CD8-positive, alpha-beta memory T cell (primary cell): ENCODE measurements at places on chromosomes 6 and 20. TPM values are rescaled to one million over a fixed set of nuclear protein-coding genes. Genes with fewer than 3 reads are reported as not detected.

LINC00237 gene
- not detected for total RNA-seq

PRR18 gene
- total RNA-seq = 0.07 TPM

VWA7 gene
- total RNA-seq = 1.7 TPM

SEL1L2 gene
- not detected for total RNA-seq

DNA sequence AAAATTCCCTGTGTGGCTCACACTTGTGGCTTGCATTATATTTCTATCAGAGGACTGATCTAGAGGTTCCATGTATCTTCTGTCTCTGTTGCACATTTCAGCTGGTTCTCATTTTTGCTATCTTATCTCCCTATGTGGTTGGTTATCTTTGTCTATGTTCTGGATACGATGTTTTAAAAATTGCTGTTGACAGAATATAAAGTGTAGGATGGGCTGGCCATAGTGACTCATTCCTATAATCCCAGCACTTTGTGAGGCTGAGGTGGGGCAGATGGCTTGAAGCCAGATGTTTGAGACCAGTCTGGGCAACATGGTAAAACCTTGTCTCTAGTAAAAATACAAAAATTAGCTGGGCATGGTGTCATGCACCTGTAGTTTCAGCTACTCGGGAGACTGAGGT, 9.9 kb upstream of the ULBP3 start:
- H3K4me1 ChIP-seq = peaks cover 9% of the 10 kb centered on the region
- no peak overlapping the region for H3K4me3 ChIP-seq
- H3K27ac ChIP-seq = no peak overlapping the region
- H3K36me3 ChIP-seq = no peaks in the 10 kb centered on the region
- no peaks in the 10 kb centered on the region for H3K27me3 ChIP-seq
- DNase-seq = no peak

DNA sequence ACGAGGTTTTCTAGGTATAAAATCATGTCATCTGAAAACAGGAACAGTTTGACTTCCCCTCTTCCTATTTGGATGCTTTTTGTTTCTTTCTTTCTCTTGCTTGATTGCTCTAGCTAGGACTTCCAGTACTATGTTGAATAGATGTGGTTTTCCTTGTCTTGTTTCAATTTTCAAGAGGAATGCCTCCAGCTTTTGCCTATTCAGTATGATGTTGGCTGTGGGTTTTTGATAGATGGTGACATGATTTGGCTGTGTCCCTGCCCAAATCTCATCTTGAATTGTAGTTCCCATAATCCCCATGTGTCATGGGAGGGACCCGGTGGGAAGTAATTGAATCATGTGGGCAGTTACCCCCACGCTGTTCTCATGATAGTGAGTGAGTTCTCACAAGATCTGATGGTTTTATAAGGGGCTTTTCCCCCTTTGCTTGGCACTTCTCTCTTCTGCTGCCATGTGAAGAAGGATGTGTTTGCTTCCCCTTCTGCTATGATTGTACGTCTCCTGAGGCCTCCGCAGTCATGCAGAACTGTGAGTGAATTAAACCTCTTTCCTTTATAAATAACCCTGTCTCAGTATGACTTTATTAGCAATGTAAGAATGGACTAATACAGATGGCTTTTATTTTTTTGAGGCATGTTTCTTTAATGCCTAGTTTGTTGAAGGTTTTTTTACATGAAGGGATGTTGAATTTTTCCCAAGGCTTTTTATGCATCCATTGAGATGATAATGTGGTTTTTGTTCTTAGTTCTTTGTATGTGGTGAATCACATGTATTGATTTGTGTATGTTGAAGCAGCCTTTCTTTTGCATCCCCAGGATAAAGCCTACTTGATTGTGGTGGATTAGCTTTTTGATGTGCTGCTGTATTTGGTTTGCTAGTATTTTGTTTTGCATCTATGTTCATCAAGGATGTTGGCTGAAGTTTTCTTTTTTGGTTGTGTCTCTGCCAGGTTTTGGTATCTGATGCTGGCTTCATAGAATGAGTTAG, 239.1 kb downstream of the THBS2 start:
- H3K4me1 ChIP-seq = no peaks in the 10 kb centered on the region
- no peak overlapping the region for H3K4me3 ChIP-seq
- no peak for DNase-seq
- no peak overlapping the region for H3K27ac ChIP-seq
- no peaks in the 10 kb centered on the region for H3K36me3 ChIP-seq
- H3K27me3 ChIP-seq = no peaks in the 10 kb centered on the region

DNA sequence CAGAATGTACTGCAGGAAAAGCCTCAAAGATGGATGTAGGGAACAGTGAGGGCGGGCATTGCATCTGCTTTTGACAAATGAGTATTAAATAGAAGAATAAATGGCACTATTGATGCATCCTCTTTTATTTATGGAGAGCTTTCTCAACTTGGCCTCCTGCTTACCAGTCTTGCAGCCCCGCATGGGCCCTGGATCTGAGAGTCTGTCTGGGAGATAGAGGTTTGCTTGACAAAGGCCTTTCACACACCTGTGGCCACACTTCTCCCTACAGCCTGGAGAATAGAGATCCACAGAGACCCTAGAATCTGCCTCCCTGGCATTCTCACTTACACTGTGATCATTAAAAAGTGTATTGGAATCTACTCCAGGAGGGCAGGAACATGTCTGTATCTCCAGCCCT, 203.8 kb upstream of the CDH4 start:
- H3K4me1 ChIP-seq = no peaks in the 10 kb centered on the region
- H3K27me3 ChIP-seq = no peaks in the 10 kb centered on the region
- no peaks in the 10 kb centered on the region for H3K36me3 ChIP-seq

DNA sequence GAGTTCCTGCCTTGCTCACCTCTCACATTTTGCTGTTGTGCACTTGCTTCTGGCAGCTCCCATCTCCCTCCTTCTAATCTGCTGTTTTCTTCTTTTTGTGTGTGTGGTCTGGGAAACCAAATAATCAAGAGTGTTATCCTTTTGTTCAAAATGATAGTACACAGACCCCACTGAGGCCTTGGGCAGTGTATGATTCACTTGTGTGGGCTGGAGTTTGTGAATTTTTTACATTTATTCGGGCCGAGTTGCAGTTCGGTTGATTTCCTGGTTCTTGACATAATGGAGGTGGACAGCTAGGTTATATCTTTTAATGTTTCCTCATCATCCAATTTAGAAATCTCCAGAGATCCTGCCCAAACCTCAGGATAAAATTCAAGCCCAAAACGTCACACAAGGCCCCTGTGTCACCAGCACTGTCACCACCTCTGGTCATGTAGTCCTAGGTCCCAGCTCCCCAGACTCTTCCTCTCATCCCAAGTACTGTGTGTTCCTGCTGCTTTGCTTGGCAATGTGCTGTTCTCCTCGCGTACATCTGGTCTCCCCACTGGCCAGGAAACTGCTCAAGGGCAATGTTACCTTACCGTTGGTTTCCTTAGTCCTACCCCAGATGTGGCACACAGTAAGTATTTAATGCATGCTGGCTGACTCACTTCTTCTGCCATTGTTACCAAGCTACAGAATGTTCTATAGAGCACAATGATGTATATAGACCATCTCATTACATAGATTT, 55.7 kb upstream of the PHACTR2 start:
- no peak overlapping the region for H3K27ac ChIP-seq
- no peaks in the 10 kb centered on the region for H3K4me1 ChIP-seq
- no peaks in the 10 kb centered on the region for H3K36me3 ChIP-seq

DNA sequence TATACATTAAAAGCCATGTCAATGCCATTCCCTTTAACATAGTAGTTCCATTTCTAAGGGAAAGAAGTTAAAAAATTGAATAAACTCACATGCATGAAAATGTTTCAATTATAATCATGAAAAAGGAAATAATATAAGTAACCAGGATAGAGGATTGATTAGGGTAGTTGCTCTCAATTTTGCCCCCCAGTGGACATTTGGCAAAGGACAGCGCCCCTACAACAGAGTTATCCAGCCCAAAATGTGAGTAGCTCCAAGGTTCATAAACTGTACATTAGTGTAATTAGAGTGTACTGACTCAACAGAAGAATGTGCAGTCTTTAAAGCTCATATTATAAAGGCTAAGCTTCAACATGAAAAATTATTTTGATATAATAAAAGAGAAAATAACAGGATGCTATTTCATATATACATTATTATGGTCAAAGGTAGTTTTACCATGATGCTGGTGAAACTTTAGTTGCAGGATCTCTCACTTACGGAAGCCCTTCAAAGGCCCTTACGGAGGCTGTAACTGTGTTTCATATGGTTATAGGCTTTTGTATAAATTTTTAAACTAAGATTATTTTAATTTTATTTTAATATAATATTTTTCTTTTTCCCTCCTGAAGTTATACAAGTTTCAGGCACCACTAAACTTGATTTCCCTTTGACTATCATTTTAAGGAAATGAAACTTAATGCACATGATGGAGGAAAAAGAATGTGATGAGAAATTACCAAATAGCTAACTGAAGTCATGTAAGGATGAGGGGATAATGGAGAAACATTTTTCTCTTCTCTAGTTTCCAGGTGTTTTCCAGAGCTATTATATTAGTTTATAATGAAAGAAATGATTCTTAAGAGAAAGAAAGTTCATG, 403.6 kb downstream of the PLCB1 start:
- no peaks in the 10 kb centered on the region for H3K27me3 ChIP-seq
- no peaks in the 10 kb centered on the region for H3K4me1 ChIP-seq
- no peak overlapping the region for H3K27ac ChIP-seq
- DNase-seq = no peak
- no peak overlapping the region for H3K4me3 ChIP-seq

GRCh38 chr20:48696671-48697070, 131.1 kb downstream of the PREX1 start:
- H3K4me3 ChIP-seq = no peak overlapping the region
- DNase-seq = no peak

GRCh38 chr6:107607116-107607515, 117.2 kb downstream of the SOBP start:
- H3K4me3 ChIP-seq = no peak overlapping the region
- H3K36me3 ChIP-seq = no peaks in the 10 kb centered on the region
- no peak for DNase-seq
- H3K27me3 ChIP-seq = no peaks in the 10 kb centered on the region
- no peaks in the 10 kb centered on the region for H3K4me1 ChIP-seq
- no peak overlapping the region for H3K27ac ChIP-seq

- H3K27ac ChIP-seq = no peak overlapping the region
- peaks cover 4% of the 10 kb centered on the region for H3K4me1 ChIP-seq
- no peaks in the 10 kb centered on the region for H3K36me3 ChIP-seq
- H3K4me3 ChIP-seq = no peak overlapping the region
Observed at GRCh38 chr20:35318502-35319157, 26.4 kb upstream of the FAM83C start.

GRCh38 chr6:138498629-138499302, 528 bp downstream of the NHSL1 start:
- H3K4me3 ChIP-seq = no peak overlapping the region
- no peaks in the 10 kb centered on the region for H3K27me3 ChIP-seq
- no peaks in the 10 kb centered on the region for H3K36me3 ChIP-seq
- no peaks in the 10 kb centered on the region for H3K4me1 ChIP-seq
- no peak for DNase-seq

GRCh38 chr6:44238687-44239350, 8.1 kb upstream of the HSP90AB1 start:
- H3K4me3 ChIP-seq = no peak overlapping the region
- no peak for DNase-seq
- H3K27ac ChIP-seq = no peak overlapping the region
- H3K27me3 ChIP-seq = no peaks in the 10 kb centered on the region

DNA sequence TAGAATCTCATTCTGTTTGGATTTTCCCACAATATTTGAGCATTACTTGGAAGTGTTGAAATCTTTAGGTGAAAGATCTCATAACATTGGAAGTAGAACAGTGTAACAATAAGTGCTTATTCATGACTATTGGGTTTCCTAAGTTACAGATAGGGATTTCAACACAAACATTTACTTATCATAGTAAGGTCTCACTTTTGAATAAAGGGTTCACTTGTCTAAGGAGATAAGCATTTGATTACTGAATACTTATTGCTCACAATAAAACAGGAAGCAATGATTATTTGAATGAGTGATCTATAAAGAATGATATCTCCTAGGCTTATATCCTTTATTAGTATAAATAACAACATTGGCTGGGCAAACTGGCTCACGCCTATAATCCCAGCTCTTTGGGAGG, 14.8 kb downstream of the DDX43 start:
- H3K36me3 ChIP-seq = no peaks in the 10 kb centered on the region
- no peak for DNase-seq
- H3K4me1 ChIP-seq = no peaks in the 10 kb centered on the region
- H3K4me3 ChIP-seq = no peak overlapping the region
- no peaks in the 10 kb centered on the region for H3K27me3 ChIP-seq

GRCh38 chr20:34984756-34985261, 29.1 kb downstream of the MYH7B start:
- DNase-seq = no peak
- H3K27ac ChIP-seq = no peak overlapping the region
- H3K4me1 ChIP-seq = no peaks in the 10 kb centered on the region
- peaks cover 10% of the 10 kb centered on the region for H3K27me3 ChIP-seq
